ENCODE measurements at places on chromosomes 4 and X. TPM values are rescaled to one million over a fixed set of nuclear protein-coding genes. Genes with fewer than 3 reads are reported as not detected.

The FHDC1 gene
- polyA plus RNA-seq = not detected

DNA sequence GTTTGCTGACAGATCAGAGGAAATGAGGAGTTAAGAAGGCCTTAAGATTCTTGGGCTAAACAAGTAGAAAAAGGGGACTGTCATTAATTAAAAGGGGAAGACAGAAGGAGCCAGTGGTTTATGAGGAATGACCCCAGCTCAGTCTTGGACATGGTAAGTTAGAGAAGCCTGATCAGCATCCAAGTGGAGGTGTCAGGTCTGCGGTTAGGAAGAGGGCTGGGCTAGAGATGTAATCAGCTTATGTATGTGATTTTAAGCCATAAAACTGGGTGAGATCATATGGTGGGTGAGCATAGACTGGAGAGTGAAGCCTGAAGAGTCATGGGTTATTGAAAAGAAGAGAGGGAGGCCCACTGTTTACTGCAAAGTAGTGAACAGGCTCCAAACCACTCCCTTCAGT lies 246.1 kb downstream of the NR3C2 start:
- DNase-seq = no peak
- no peak overlapping the region for H3K4me3 ChIP-seq
- peaks cover 6% of the 10 kb centered on the region for H3K36me3 ChIP-seq
- H3K27me3 ChIP-seq = no peaks in the 10 kb centered on the region

GRCh38 chr4:21735866-21736265 lies 212.7 kb downstream of the KCNIP4 start:
- DNase-seq = no peak
- no peaks in the 10 kb centered on the region for H3K27me3 ChIP-seq
- no peaks in the 10 kb centered on the region for H3K36me3 ChIP-seq
- H3K27ac ChIP-seq = no peak overlapping the region
- no peaks in the 10 kb centered on the region for H3K4me1 ChIP-seq
- H3K4me3 ChIP-seq = no peak overlapping the region

DNA sequence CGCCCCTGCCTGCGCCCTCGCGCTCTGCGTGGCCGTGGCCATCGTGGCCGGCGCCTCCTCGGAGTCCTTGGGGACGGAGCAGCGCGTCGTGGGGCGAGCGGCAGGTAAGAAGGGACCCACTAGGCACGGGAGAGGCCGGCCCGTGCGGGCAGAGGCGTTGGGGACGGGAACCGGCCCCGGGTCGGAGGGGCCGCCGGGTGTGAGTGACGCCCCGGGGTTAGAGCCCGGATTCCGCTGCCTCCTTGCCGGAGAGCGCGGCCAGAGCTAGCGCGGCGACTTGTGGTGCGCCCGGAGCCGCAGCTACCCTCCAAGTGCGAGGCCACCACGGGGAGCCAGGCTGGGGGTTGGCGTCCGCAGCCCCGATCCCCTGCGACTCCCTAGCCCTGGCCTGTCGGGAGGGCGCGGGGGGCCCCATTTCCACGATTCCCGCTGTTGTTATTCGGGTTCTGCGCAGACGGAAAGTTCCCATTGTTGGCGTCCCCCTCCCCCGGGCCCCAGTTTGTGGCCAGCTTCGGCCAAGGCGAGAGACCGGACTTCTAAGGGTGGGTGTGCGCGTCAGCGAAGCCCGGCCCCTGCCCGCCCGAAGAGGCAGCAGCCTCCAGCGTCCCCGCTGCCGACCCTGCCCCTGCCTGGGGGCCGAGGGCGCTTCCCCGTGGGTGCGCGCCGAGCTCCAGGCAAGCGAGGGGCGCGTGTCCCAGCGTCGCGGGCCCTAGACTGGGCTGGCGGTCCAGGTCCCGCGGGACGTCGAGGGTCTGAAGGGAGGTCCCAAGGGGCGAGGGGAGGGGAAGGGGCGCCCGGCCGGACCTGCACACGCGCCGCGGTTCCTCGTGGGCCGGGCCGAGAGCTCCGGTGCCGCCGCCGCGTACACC lies 1.1 kb downstream of the FGFR3 start:
- no peaks in the 10 kb centered on the region for H3K36me3 ChIP-seq
- no peak overlapping the region for H3K27ac ChIP-seq
- H3K27me3 ChIP-seq = peaks cover 7% of the 10 kb centered on the region
- H3K4me3 ChIP-seq = no peak overlapping the region

DNA sequence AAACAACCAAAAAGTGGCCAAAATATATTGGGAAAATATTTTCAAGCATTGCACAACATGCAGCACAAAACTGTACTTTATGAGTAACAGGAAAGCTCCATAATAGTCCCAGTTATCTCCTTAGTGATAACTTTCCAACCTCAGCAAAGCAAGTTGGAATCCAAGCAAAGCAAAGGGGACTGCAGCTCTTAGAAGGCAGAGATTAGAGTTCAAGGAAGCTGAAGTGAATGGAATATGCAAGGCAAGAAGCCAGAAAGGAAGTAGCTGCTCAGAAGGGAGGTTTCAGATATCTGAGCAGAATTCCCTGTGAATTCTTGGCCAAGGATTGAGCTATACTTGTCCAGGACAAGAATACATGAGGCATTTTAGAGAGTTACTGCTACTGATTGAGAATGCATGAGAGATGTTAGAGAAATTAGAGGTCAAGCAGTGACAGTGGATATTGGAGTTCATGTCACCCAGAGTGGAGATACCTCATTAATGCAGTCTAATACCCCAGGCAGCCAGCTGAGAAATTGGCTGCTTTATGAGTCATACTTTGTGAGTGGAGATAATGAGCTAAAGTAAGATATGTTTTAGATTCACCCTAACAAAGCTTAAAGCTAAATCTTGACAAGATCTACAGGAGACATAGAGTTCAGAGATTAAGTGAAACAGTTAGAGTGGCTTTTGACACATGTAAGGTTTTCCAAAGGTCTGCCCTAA lies 102.8 kb downstream of the INPP4B start:
- DNase-seq = no peak
- H3K4me1 ChIP-seq = no peaks in the 10 kb centered on the region
- no peak overlapping the region for H3K27ac ChIP-seq
- H3K36me3 ChIP-seq = no peaks in the 10 kb centered on the region
- no peak overlapping the region for H3K4me3 ChIP-seq
- no peaks in the 10 kb centered on the region for H3K27me3 ChIP-seq

DNA sequence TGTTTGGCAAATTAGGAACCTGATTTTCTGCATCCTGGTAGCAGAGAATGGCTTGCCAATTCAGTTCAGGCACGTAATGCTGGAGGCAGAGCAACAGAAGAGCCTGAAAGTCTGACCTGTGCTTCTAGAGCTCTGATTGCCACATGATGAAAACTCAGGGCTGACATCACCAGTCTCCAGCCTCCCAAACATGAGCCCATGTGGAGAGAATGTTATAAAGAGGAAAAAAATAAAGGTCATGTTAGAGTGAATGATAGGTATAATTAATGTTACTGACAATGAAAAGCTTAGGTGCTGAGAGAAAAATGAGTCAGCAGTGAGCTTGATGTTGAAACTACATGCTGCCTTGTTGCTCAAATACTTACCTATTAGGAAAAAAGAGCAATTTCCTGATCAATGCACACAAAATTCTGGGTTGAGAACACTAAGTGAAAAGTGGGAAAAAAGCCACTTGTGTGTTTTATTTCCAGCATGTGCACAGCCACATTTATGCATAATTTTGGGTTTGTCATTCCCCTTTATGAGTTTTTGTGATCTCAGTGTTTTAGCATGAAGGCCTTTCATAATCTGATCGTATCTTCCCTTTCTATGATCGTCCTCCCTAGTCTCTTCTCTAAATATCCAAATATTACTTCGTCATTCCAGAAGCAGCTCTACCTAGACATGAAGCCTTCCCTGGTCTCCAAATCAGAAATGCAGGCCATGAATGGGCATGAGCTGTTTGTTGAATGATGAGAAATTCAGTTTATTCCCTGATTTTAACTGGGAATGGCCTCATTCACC lies 113.3 kb upstream of the CPEB2 start:
- H3K4me1 ChIP-seq = no peaks in the 10 kb centered on the region
- no peak for DNase-seq
- H3K4me3 ChIP-seq = no peak overlapping the region

DNA sequence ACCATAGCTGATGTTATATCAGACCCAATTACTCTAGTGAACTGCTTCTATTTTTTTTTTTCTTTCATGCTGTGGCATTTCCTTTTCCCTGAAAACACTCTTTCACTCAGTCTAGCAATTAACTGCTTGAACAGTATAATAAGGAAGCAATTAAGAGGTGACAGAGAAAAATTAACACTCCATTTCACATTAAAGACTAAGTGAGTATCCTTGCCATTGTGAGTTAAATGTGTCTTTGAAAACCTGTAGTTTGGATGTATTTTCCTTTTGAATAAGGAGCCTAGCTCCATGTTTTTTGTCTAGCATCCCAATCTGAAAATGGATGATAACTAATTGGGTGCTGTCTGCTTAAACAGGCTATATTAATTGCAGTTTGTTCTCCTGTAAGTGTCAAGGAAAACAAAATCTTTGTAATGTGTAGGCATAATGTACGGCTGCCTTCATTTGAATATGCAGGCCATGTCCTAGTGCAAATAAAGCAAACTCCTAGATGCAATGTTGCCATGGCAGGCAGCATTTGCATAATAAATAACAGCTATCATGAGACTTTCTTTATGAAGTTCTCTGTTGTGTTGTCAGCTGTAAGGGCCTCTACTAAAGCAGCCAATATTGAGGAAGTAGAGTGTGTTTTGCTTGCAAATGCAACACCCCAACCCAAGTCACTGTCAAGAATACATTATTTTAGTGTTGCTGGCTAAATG lies 416.7 kb downstream of the ZIC3 start:
- H3K36me3 ChIP-seq = no peaks in the 10 kb centered on the region
- no peak for DNase-seq
- H3K27ac ChIP-seq = no peak overlapping the region
- H3K27me3 ChIP-seq = no peaks in the 10 kb centered on the region
- no peak overlapping the region for H3K4me3 ChIP-seq

GRCh38 chrX:71922686-71923085 lies 12.0 kb downstream of the NHSL2 start:
- H3K4me1 ChIP-seq = no peaks in the 10 kb centered on the region
- H3K4me3 ChIP-seq = no peak overlapping the region
- no peaks in the 10 kb centered on the region for H3K27me3 ChIP-seq
- no peaks in the 10 kb centered on the region for H3K36me3 ChIP-seq

DNA sequence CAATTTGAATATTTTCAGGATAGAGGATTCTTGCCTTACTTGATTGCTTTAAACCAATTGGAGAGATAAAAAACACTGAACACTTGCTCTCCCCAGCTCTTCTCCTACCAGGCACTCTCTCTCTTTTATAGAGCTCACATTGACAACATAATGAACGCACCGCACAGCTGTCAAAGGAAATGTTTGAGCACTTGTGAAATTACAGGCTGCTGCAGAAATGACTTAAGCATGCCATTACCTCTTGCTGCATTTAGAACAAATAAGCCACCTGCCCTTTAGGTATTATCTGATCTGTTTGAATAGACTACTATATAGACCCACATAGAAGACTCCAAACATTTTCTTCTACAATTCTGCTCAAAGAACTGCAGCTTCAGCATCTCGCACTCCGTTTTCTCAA lies 227.7 kb downstream of the C4orf33 start:
- H3K4me3 ChIP-seq = no peak overlapping the region
- H3K27ac ChIP-seq = no peak overlapping the region
- H3K4me1 ChIP-seq = no peaks in the 10 kb centered on the region
- no peaks in the 10 kb centered on the region for H3K27me3 ChIP-seq
- no peak for DNase-seq

DNA sequence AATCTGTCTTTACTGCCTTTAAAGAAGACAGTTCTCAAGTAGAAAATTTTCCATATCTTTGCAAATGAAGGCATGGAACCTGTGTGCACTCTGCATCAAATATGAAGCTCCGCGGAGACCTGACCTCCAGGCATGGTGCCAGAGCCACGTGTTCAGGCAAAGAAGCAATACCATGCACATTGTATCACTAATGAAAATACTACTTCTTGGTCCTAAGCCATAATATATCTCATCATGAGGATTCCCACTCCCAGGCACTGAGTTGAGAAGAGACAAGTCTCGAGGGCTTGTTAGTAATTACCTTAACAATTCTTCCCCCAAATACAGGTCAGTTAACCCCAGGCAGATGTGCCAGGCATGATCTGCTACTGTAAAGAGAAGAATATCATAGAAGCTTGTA lies 56.7 kb downstream of the PCDH19 start:
- no peaks in the 10 kb centered on the region for H3K36me3 ChIP-seq
- no peak overlapping the region for H3K4me3 ChIP-seq
- H3K27me3 ChIP-seq = no peaks in the 10 kb centered on the region
- H3K4me1 ChIP-seq = no peaks in the 10 kb centered on the region
- H3K27ac ChIP-seq = no peak overlapping the region
- DNase-seq = no peak

The EPGN gene
- polyA plus RNA-seq = not detected

- no peaks in the 10 kb centered on the region for H3K27me3 ChIP-seq
- H3K4me1 ChIP-seq = no peaks in the 10 kb centered on the region
- DNase-seq = no peak
- no peaks in the 10 kb centered on the region for H3K36me3 ChIP-seq
- no peak overlapping the region for H3K27ac ChIP-seq
These were observed 10.3 kb upstream of the MAGEB16 start for GRCh38 chrX:35787867-35788266.

GRCh38 chr4:6197433-6198174 lies 2.7 kb downstream of the JAKMIP1 start:
- peaks cover 49% of the 10 kb centered on the region for H3K4me1 ChIP-seq
- peak overlapping the region; percentile 73 for H3K4me3 ChIP-seq
- peaks cover 7% of the 10 kb centered on the region for H3K36me3 ChIP-seq
- H3K27ac ChIP-seq = peak overlapping the region; percentile 68
- no peak for DNase-seq

- no peak overlapping the region for H3K4me3 ChIP-seq
- no peak overlapping the region for H3K27ac ChIP-seq
- DNase-seq = no peak
These were observed 31.0 kb upstream of the EGFL6 start for GRCh38 chrX:13538414-13538813.

The COX7B2 gene
- polyA plus RNA-seq = not detected

The SOX3 gene
- not detected for polyA plus RNA-seq

The STPG2 gene
- polyA plus RNA-seq = not detected

DNA sequence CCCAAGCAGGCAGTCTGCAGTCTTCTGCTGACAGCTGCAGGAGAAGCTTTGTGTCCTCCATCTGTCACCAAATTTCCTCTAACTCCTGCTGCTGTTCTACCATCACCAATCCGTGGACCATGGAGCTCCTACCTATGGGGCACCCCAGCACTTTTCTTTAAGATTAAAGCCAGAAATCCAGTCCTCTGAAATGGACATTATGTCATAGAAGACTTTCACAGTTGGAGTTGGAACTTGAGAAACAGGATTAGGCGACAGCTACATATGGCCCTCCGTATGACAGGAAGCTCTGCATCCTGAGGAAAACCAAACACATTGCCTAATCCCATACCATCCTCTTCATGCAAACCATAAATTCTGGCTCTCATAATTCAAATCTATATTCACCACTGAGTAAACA lies 470.6 kb upstream of the GALNTL6 start:
- H3K36me3 ChIP-seq = no peaks in the 10 kb centered on the region
- H3K4me1 ChIP-seq = no peaks in the 10 kb centered on the region

- H3K27ac ChIP-seq = no peak overlapping the region
- no peak for DNase-seq
- no peaks in the 10 kb centered on the region for H3K27me3 ChIP-seq
- H3K36me3 ChIP-seq = no peaks in the 10 kb centered on the region
These were observed 2.9 kb upstream of the CYBB start for GRCh38 chrX:37776987-37777325.

The ZBTB33 gene
- 18.3 TPM for polyA plus RNA-seq

GRCh38 chr4:22683726-22684125 lies 9.0 kb upstream of the GBA3 start:
- no peak for DNase-seq
- no peaks in the 10 kb centered on the region for H3K4me1 ChIP-seq
- H3K27me3 ChIP-seq = no peaks in the 10 kb centered on the region
- no peak overlapping the region for H3K27ac ChIP-seq
- H3K4me3 ChIP-seq = no peak overlapping the region

Measured in CD4-positive, CD25-positive, alpha-beta regulatory T cell (primary cell).